NCI-H774 (cell line): ENCODE measurements at places on chromosomes 2 and 18.

- DNase-seq = peak; percentile 79
Observed at GRCh38 chr2:26401739-26402541, at the start of gene DRC1. Gene DRC1, plus strand, starts transcription at chr2:26401920. Its CDS starts 70 bp downstream, at chr2:26401990.

GRCh38 chr2:67463810-67464209 lies 66.7 kb downstream of the ETAA1 start:
- DNase-seq = peak; percentile 90

- peak; percentile 73 for DNase-seq
Observed at GRCh38 chr2:148643998-148644882, at the start of gene EPC2. Gene EPC2, plus strand, starts transcription at chr2:148644751. Its CDS starts 267 bp downstream, at chr2:148645018.

DNA sequence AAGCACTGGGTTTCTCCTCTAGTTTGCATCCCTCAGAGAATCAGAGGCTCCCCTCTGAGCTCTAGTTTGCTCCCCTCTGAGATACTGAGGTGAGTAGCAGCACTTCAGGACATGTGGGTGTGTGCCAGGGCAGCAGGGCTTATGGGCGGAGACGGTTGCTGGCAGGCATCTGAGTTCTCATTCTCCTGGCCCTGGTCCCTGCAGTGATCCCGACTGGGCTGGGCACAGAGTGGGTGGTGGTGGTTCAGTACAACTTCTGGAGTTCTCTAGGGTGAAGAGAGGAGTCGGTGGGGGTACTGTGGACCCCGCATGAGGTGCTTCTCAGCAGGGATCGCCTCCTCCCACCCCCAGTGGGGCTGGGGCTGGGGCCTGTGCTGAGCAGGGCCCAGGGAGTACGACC lies 47.9 kb downstream of the BOLA3 start:
- no peak for DNase-seq

DNA sequence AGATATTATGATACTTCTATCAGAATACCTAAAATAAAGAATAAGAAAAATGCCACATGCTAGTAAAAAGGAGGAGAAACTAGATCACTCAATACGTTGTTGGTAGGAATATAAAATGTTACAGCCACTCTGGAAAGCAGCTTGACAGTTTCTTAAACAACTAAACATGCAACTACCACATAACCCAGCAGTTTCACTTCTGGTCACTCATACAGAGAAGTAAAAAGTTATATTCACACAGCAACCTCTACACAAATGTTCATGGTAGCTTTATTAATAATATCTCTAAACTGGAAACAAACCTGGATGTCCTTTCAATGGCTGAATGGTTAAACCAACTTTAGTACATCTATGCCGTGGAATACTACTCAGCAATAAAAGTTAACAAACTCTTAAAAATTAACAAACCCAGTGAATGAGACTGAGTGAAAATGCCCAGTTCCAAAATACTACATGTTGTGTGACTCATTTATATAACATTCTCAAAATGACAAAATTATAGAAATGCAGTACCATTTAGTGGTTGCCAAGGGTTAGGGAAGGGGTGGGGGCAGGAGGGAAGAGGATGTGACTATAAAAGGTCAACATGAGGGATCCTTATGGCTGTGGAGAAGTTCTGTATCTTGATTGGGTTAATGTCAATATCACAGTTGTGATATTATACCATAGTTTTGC lies 124.1 kb downstream of the MMADHC start:
- no peak for DNase-seq

DNA sequence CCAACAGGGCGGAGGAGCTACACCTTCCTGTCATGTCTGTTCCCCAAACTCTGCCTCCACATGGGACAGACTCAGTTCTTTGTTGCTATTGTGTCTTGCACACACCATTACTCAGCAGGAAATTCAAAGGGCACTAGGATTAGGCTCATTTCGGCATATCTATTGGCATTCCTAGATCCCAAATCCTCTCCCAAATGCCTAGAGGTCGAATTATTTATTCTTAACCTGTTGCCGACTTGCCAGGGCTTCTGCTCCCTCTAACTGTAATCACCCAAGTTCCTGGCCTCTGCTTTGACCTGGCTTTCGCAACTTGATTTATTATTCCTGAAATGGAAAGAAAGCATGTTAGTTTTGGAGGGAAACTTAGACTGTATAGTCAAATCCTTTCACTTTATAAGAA lies 67.8 kb upstream of the ST6GAL2 start:
- DNase-seq = no peak

DNA sequence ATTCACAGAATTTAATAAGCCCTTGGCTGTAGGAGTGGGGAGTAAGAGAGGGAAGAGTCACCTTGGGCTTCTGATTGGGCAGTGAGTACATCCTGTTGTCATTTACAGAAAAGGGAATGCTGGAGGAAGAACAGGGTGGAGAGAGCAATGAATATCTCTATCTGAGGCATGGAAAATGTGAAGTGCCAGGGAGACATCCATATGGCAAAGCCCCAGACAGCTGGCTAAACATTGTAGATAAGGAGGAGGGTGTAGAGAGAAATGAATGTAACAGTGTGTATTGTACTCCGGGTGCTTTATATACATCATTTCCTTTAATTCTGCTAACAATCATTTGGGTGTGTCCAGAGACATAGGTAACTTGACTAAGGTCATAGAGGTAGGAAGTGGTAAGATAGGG lies 103.5 kb downstream of the UPP2 start:
- DNase-seq = no peak

- DNase-seq = no peak
Observed at GRCh38 chr2:194319222-194319992, 1337.6 kb upstream of the SLC39A10 start.

GRCh38 chr18:57026316-57026715 lies 120.6 kb upstream of the BOD1L2 start:
- no peak for DNase-seq

DNA sequence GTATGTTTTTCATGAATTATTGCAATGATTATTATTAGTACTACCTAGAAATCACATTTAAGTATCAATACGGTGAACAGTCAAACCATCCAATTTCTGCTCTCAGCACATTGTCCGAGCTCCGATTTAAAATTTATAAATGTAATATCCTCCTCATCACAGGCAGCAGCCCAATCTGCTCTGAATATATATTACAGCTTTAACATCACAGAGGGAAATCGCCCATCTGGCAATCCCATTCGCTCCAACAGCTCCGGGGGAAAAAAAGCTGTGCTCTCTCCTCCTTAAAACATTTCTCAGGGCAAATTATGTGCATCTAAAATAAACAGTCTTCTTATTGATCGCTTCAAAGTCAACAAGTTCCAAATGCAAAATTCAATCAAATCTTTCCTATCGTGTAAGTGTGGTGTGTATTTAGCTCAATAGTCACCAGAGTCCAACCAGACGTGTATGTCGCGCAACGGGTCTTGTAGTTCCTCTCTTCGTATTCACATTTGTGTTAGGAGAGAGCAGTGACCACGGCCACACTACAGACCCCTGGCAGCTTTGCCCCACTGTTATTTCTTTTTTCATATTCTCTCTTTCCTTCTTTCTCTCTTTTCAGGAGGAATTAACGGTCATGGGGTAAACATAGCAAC lies 2.4 kb downstream of the FIGN start:
- DNase-seq = peak; percentile 33

DNA sequence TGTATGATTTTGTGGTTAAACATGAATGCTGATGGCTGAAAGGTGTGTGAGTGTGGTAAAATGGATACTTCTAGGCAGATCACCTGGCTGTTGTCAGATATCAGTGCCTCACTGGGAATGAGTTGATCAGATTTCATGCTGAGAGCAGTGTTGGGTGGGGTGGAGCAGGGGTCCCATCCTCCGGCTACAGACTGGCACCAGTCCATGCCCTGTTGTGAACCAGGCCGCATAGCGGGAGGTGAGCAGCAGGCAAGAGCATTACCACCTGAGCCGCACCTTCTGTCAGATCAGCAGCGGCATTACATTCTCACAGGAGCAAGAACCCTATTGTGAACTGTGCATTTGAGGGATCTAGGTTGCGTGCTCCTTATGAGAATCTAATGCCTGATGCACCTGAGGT lies 78.7 kb downstream of the GLI2 start:
- DNase-seq = no peak

DNA sequence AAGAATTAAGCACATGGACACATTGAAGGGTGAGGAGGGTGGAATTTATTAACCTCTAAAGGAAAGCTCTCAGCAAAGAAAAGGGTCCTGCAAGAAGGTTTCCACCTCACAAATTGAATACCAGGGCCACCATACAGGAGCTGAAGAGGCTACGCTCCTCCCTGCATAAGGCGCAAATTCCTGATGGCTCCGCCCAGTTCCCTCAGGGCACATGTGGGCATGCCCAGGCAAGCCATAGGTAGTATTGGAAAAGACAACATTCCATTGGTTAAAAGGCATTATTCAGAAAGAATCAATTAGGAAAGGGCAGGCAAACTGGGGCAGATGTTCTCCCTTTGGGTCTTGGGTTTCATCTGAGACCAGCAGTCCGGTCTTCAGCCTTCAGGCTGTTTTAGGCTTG lies 161.2 kb downstream of the PTPRM start:
- no peak for DNase-seq

DNA sequence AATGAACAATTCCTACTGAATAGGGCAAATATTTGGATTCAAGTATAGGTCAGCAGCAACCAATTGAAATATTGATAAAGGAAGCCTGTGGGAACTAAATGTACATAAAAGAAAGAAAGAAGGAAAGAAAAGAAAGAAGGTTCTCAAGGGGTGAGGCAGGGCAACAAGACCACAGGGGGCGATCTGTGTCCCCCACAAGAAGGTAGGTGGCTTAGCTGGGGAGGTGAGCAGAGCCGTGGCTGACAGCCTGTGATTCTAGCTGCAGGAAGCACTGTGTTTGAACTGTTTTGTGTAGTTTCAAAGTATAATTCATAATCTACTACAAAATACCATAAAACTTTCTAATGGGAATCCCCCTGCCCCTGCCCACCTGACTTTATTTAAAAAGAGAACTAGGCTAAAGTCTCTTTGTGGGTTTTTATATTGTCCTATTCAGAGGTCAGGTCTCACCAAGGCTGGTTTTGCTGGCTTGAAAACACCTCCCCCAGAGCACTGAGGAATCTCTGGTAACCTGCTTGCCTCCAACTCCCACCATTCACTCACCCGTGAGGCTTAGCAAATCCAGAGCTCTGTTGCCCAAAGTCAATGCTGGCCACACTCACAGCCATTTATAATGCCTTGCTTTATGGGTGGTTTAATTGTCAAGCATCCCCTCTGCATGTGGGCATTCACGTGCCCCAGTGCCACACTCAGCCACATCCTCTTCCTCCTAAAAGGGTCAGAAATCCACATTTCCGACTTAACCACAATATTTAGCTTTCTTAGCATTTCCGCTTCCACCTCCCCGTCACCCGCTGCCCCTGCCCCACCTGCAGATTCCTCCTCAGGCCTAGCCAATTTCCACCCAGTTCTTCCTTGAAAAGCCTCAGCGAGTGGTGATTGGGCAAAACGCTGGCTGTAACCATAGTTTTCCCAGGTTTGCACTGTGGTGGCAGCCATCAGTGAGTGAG lies 36.4 kb upstream of the LMAN1 start:
- DNase-seq = no peak

DNA sequence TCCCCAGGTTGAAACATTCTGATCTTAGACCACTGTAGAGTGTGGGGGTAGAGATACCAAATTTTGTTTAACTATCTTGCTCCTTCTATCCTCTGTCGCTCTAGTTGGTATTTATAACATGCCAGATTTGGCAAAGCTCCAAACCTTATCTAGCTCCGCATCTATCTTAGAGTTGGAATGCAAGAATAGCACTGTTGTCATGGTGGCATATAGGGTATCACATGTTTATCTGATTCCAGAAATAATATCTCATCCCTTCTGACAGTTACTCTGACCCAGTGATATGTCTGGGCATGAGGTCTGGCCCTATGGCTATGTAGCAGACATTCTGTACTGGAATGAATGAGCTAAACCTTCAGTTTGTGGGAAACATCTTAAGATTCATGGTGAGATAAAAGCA lies 51.7 kb downstream of the CABYR start:
- DNase-seq = no peak

GRCh38 chr2:117057016-117057415 lies 757.5 kb upstream of the DDX18 start:
- no peak for DNase-seq

GRCh38 chr18:11323359-11323819 lies 174.0 kb upstream of the PIEZO2 start:
- no peak for DNase-seq

DNA sequence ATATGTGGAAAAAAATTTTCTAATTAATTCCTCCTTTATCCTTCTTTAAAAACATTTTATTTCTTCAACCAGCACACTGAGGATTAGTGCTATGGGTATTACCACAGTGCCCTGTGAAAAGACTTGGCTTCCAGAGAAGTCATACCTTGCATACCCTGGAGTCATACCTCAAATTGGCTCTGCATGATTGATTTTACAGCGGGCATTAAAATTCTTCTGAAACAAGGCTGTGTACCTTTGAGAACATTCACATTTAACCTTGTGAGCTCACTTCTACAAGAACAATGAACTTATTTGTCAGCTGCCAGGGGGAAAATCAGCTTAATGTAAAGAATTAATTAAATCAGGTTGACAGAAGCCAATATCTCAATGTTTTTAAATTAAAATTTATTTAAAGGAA lies 44.6 kb downstream of the SLC35F5 start:
- DNase-seq = no peak

- no peak for DNase-seq
Observed at GRCh38 chr2:85409845-85410583, at the start of gene CAPG. Gene CAPG, minus strand, starts transcription at chr2:85410366. Its CDS starts 8,221 bp downstream, at chr2:85402145.

DNA sequence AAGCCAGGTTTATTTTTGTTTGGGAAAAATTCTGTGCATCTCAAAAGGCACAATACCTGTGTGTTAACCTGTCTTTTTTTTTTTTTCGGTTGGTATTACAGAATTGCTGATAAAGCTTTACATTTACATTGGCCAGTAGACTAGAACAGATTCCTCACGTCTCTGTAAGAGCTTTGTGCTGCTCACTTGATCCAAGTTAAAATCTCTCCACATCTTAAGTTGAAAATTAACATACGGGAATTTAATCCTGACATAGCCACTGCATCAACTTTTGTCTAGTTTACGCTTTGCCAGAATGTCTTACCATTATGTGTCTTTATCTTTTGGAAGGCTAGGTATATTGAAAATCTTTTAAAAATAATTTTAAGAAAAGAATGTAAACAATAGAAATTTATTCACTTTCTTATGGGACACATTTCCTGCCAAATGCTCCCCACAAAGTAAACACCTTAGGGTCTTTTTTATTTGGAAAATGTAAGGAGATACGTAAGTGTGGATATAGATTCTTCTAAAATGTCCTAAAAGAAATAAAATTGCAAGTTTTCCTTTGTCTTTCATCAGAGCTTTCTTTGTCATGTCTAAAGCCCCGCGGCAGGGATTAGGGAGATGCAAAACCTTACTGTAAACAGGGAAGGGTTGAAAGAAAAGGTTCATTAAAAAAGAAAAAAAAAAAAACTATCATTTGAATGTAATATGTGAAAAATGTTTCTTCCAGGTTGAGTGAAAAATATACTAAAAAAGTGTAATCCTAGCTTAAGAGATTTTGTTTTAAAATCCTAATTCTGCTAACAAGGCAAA lies 912.8 kb downstream of the NRXN1 start:
- no peak for DNase-seq
